ENCODE measurements at places on chromosomes 6 and 20.

DNA sequence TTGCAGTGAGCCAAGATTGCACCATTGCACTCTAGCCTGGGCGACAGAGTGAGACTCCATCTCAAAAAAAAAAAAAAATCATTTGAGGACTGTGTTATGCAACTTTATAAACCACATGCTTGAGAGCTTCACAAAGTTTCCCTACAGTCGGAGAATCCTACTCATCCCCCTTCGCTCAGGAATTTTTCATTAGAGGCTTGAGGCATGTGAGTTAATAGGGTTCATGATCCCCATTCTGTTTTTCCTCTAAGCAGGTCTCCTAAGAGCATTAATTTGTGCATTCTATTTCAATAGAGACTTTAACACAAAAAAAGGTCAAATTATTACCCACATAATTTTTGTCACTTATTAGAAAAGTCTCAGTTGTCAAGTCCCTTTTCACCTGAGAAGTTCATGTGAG lies 103.7 kb upstream of the SOX4 start:
- H3K27me3 ChIP-seq, result no peaks in the 10 kb centered on the region
- no peak overlapping the region for H3K27ac ChIP-seq
- H3K36me3 ChIP-seq, result no peaks in the 10 kb centered on the region

- H3K27me3 ChIP-seq, result peaks cover 11% of the 10 kb centered on the region
- no peak overlapping the region for H3K27ac ChIP-seq
- H3K4me3 ChIP-seq, result no peak overlapping the region
Observed at GRCh38 chr6:157656437-157656997, 166.5 kb upstream of the SNX9 start.

- peak; percentile 85 for DNase-seq
- peaks cover 19% of the 10 kb centered on the region for H3K4me1 ChIP-seq
- no peak overlapping the region for H3K27ac ChIP-seq
Observed at GRCh38 chr6:87826424-87826823, 124.4 kb upstream of the AKIRIN2 start.

DNA sequence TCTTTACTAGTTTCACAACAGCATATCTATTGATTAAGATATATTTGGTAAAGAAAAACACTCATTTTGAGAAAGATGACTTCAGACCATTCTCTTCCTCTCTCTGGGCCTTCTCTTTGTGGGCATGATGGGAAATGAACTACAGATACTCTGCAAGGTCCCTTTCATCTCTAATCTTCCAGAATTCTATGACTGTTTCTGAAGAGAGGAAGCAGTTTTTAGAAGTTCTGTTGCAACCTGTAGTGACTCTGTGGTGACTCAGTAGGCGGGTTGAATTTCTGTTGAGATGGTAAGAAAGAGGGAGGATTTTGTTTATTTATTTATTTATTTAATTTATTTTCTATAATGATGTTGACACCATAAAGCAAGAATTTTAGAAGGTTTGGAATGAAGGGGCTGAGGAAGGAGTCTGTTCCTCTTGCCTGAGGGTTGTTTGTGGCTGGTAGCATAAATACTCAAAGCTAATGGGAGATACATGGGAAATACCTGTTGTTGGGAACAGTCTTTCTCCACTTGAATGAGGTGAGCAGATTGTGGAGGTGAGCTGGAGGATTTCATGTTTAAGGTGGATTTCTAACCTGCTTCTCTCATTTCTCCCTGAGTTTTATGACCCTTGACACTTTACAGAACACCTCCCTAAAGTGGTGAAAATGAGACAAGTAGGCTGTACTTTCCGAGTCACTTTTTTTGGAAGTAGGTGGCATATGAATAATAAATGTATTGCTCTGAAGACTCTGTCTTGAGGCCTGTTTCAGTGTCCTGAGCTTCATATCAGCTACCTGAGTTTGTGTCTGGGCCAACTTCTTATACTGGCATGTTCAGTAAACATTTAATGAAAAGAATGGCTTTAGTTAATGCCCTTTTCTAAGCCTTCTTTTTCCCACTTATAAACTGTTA lies 15.0 kb downstream of the ACSS2 start:
- H3K27me3 ChIP-seq, result no peaks in the 10 kb centered on the region
- no peak overlapping the region for H3K27ac ChIP-seq
- no peak for DNase-seq
- H3K4me1 ChIP-seq, result peaks cover 39% of the 10 kb centered on the region
- no peaks in the 10 kb centered on the region for H3K36me3 ChIP-seq
